Activated CD8-positive, alpha-beta memory T cell treated with anti-CD3 and anti-CD28 coated beads, Interleukin-2, amount 10 ng/mL, durations not matched to agents 7 days and 5 days (primary cell): ENCODE measurements at places on chromosomes 7 and 10.

GRCh38 chr7:78066599-78066998 lies 268.0 kb downstream of the PHTF2 start:
- DNase-seq = no peak

DNA sequence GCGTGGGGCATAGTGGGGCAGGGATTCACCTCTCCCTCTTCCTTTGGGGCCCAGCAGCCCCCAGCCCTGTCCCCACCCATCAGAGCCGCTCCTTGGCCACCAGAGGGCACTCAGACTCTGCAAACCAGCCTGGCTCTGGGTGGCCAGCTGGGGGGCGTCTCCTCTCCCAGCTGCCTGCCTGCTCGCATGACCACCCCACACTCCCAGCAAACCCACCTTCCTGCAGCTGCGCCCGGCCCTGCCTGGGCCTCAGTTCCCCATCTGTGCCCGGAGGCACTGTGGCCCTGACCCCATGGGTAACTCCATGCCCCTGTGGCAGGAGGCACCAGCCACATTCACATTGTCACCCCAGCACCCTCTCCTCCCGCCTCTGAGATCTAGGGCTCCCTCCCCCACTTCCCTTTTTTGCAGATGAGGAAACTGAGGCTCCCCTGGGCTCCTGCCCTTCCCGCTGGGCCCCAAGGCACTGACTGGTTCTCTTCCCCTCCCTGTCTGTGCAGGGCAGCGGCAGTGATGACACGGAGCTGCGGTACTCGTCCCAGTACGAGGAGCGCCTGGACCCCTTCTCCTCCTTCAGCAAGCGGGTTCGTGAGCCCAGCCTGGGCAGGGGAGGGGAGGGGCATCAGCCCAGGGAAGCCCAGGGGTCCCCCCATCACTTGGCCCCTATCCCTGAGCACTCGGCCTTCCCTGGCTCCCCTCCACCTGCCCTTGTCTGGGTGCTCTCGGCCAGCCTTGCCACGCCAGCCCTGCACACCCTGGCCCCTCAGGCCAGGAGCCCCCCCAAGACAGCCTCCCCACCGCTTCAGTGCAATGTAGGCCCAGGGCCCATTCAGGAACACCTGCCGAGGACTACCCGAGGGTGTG lies 6.9 kb upstream of the SH2B2 start:
- peak; percentile 69 for DNase-seq

DNA sequence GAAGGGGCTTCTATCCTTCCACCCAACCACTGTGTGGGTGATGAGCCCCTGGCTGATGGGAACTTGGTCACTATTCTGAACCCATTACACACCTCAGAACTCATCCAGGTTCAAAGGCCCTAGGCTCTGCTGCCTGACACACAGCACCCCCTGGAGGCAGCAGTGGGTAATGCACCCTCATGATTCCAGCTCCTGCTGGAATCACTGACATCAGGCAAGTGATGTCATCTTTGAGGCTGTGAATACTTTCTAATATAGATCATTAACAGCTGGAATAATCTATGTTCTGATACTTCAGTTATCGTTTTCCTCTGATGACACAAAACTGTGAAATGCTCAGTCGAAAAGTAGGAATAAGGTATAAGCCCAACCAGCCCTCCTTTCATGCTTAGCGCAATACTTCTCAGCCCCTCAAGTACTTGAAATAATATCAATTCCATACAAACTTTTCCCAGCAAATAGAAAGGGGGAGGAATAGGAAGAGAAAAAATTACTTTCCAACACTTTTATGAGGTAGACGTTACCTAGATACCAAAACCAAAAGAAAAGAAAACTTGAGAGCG lies 7.5 kb upstream of the RBP3 start:
- DNase-seq = peak; percentile 68

DNA sequence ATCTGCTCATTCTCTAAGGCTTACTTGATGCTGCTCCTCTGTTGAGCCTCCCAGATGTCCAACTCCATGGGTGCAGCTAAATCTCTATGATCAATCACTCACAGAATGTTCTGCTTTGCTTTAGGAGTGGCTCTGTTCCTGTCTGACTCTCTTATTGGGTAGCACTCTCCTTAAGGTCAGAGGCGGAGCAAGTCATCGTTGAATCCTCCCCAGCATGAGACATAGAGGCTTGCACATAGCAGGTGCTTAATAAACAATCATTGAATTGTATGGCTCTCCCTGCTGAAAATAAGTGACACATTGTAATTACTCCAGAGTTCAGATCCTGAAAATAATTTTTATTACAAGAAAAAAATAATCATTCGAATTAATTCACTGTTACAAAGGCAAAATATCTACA lies 69.7 kb downstream of the NPS start:
- DNase-seq = no peak

- no peak for DNase-seq
Observed at GRCh38 chr10:20327954-20328353, 511.7 kb downstream of the PLXDC2 start.

GRCh38 chr10:132925071-132925561 lies 17.3 kb downstream of the CFAP46 start:
- DNase-seq = no peak
